NK-92 treated with Interleukin-12 subunit alpha and Interleukin-12 subunit beta, amount 100 ng/mL, for 24 hours (cell line): ENCODE measurements at places on chromosomes 6 and 20.

GRCh38 chr20:49607568-49607967, 39.6 kb upstream of the PTGIS start:
- DNase-seq: no peak

DNA sequence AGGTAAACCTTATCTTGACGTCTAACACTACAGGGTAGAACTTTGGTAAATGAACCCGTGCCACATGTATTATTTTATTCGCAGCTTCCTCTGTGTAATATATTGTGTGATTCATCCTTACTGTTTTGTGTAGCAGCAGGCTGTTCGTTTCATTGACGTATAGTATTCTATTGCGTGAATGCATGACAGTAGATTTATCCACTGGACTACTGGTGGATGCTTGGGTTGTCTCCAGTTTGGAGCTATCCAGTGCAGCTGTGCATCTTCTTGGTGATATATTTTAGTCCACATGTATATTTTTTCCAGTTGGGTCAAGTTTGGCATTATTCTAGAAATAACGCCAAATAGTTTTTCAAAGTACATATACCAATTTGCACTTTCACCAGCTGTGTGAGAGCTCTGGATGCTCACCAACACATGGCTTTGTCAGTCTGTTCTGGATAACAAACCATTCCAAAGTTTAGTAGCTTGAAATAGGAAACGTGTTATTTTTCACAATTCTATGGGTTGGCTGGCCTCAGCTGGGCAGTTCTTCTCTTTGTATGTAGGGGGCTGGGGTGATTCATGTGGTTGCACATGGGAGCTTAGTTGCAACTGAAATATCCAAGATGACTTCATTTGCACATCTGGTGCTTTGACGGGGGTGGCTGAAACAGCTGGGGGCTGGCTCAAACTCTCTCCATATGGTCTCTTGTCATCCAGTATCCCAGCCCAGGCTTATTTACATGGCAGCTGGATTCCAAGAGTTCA, 9.3 kb downstream of the ECT2L start:
- no peak for DNase-seq

GRCh38 chr6:4274382-4275082, 139.2 kb upstream of the ECI2 start:
- DNase-seq: no peak

- no peak for DNase-seq
Measured at GRCh38 chr6:16183187-16183664, 54.3 kb downstream of the MYLIP start.

- DNase-seq: no peak
Measured at GRCh38 chr6:96007663-96008062, 8.1 kb upstream of the FUT9 start.

DNA sequence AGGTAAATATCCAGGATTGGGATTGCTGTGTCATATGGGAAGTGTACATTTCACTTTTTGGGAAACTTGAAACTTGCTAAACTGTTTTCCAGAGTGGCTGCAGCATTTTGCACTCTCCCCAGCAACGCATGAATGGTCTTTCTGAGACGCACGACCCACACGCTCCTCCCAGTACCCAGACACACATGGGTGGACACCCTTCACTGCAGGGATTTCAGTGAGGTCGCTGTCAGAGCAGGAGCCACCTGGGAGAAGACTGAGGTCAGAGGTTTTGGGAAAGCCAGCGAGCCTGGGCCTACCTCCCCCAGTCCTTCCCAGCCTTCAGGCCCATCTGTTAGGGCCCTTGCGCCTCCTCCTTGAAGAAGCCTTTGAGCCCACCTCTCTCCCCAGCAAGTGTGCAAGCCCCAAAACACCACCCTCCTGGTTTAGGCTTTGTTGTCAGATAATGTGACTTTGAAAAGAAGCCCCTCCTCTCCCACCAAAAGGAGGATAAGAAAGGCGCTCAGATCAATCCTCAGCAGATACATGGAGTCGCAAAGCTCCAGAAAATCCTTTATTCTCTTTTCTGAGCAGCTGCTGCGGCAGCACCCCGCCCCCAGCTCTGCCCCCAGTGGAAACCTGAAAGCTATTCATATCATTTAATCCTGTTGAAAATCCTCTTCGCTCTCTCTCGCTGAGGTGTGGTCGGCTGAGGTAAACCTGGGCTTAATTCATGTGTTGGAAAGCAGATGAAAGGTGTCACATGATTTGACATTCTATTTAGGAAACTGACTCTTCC, 12.7 kb upstream of the JAG1 start:
- no peak for DNase-seq

DNA sequence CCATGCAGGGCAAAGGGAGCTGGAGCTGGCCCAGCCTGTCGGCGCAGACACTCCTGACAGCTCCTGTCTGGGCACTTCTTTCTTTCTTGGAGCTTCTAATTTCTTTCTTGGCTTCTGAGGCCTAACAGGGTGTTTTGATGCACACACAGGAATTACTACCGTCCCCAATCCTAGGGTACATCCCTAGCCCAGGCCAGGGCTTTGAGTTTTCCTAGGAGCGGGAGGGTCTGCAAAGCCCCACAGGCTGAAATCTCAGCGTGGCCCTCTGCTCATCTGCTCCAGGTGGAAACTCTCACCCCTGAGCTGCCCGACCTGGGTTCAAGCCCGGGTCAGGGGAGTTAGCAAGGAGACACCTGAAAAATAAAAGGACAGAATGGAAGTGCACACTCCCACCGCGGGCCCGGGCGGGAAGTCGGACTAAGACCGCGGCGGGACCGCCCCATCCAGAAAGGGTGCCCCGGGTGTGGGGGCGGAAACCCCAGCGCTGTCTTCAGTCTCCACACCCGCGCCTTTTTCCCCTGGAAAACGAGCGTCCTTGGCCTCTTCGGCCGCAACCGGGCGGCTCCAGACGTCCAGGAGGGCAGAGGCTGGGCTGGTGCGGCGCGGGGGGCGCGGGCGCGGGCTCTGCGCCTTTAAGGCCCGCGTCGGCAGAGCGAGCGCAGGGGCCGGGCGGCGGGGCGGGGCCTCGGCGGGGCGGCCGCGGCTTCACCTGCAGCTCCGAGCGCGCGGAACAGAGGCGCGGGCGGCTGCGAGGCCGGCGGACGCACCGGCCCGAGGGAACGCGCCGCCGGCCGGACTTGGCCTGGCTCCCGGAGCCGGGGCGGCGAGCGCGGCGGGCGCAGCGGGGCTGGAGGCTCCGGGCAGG, at the start of gene CDH4:
Gene CDH4 (plus strand): TSS at position 733 of the 865 bp plus-strand sequence.
- DNase-seq: no peak

DNA sequence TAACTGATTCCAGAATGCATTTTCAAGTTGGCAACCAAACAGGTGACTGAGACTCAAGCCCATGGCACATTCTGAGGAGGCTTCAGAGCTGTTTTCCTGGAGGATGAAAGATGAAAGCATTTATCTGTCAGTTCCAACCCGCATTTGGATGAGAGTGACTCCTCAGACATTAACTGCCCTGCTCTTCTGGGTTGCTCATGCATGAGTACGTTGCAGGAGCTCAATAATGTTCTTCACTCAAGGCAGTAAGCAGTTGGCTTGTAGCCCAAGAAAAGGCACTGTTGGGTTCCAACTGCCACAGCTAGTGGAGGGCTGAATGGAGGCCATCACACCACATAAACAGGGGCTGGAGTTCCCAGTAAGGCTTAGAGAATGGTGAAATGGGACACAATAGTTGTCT, 155.3 kb downstream of the FUT9 start:
- DNase-seq: no peak

- no peak for DNase-seq
Measured at GRCh38 chr6:2744209-2744771, 6.4 kb downstream of the MYLK4 start.
